ENCODE measurements at places on chromosomes 4 and X. TPM values are rescaled to one million over a fixed set of nuclear protein-coding genes. Genes with fewer than 3 reads are reported as not detected.

DNA sequence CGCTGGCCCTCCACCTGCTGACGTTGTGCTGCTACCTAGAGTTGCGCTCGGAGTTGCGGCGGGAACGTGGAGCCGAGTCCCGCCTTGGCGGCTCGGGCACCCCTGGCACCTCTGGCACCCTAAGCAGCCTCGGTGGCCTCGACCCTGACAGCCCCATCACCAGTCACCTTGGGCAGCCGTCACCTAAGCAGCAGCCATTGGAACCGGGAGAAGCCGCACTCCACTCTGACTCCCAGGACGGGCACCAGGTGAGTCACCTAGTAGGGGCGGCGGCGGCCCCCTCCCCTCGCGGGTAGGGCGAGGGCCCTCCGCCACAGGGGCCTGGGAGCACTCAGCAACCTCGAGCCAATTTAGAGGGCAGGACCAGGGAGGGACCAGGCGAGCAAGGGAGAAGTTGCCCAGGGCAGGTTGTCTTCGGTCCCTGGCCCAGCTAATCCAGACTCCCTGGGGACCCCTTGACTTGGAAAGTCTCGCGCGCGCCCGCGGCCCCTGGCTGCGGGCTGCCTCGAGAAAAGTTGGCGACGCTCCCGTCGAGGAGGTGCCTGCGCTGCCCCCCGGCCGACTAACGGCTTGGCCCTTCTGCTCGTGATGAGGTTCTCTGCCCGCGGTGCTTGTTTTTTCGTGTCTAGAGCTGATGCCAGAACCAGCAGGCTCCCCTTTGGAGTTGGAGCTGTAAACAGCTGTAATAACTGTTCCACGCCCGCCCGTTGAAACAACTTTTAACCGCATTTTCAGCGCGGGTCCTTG is 717 bp downstream of the EDA start:
- peak; percentile 66 for DNase-seq

- DNase-seq: no peak
Measured at GRCh38 chr4:123409334-123409733, 12.7 kb downstream of the SPRY1 start.

DNA sequence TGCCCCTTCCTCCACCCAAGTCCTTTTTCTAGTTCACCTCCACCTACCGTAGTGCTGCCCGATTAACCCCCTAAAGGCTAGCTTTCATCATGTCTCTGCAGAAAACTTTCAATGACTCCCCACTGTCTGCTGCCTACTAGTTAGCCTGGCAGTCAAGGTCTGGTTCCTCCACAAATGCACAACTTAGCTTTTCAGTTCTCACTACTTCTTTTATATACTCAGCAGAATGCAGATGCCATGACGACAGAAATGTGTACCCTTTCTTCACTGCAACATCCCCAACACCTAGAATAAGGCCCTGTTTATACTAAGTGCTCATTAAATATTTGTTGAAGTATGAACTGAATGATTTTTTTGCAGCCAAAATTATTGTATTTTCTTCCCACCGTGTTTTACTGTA is 30.9 kb upstream of the RASGEF1B start:
- DNase-seq: no peak

GRCh38 chr4:7344636-7345155 is 90.0 kb downstream of the PSAPL1 start:
- no peak for DNase-seq

GRCh38 chr4:175714686-175715085 is 97.4 kb downstream of the GPM6A start:
- no peak for DNase-seq

- DNase-seq: no peak
Measured at GRCh38 chr4:70734168-70734954, 12.6 kb downstream of the RUFY3 start.

- no peak for DNase-seq
Measured at GRCh38 chrX:16138108-16138427, 14.7 kb downstream of the GRPR start.

DNA sequence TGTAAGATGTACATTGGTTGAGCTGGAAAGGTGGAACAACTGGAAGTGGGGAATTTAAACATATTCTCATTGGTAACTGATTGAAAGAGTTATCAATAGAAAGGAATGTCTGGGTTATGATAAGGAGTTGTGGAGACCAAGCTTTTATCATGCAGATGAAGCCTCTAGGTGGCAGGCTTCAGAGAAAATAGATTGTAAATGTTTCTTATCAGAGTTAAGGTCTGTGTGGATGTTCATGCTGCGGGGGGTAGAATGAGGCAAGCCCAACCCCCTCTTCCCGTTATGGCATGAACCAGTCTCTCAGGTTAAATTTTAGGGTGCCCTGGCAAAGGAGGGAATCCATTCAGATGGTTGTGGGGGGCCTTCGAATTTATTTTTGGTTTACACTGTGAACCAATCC is 16.0 kb downstream of the ARSD start:
- DNase-seq: no peak

DNA sequence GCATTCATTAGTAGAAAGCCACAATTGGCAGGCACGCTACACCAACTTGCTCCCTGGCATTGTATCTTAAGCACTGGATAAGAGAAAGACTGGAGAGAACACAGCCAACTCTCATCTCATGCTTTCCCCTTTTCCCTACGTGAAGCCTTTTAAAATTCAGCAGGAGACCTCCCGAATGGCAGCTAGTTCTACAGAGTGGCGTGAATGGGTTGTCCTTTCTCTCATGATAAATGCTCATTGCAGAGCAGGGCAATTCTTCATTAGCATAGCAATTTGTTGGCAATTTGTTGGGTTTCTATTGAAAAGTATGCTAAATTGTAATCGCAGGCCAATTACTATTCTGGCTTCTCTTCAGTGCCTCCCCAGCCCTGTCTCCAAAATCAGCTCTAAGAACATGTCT is 48.0 kb downstream of the SEPTIN11 start:
- no peak for DNase-seq

DNA sequence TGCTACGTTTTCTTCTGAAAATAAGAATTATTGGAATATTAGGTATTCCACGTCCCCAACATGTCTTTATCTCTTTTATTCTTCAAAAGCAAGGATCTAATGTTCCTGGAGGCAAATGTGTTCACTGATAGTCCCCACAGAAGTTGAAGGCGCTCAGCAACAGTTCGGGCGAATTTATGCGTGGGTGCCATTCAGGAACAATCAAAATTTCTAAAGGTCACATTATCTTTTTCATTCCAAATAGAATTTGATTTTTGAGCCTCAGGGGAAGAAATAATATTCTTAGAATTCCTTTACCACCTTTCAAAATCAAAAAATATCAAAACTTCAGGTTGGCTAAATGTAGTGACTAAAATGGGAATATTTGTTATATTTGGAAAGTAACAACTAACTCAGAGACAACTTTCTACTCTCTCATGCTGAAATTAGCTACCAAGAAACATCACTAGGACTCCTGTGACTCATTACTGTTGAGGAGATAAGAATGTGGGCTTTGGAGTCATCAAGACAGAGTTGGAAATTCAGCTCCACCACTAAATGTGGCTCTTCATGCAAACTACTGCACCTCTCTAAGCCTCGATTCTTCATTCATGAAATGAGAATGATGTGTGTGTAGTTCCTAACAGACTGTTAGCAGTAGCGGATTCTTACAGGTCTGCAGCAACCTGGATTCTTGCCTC is 72.3 kb upstream of the KIT start:
- DNase-seq: no peak

- no peak for DNase-seq
Measured at GRCh38 chrX:43448688-43449087, 207.4 kb upstream of the MAOA start.

DNA sequence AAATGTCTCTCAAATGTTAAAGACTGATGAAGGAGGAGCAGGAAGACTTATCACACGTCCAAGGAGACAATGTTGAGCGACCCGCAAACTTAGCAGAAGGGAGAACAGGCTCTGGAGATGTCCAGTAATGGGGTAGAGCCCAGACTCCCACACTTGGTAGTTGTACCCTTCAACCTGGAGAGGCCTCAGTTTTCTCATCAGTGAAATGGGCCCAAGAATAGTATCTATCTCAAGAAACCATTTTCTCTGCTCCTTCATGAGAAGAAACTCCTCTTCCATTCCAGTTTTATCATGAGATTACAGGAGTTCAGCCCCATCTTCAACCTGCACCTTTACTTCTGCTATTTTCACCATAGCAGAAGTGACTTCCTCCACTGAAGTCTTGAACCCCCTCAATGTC is 169.9 kb downstream of the DHRSX start:
- DNase-seq: no peak

DNA sequence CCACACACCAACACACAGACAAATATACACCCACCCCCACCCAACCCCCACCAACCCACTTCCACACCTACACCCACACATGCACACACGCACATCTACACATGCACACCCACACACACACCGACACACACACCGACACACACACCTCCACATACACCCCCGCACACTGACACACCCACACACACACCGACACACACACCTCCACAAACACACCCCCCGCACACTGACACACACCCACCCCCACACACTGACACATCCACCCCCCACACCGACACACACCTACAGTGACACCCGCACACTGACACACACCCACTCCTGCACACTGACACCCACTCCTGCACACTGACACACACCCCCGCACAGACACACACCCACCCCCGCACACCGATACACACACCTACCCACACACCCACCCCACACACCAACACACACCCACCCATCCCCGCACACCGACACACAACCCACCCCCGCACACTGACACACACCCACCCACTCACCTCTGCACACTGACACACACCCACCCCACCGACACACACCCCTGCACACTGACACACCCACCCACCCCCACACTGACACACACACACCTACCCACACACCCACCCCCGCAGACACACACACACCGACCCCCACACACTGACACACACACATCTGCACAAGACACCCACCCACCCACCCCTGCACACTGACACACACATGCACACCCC is 31.1 kb downstream of the FGFRL1 start:
- no peak for DNase-seq

GRCh38 chr4:176307666-176307930 is 12.2 kb upstream of the SPCS3 start:
- no peak for DNase-seq

DNA sequence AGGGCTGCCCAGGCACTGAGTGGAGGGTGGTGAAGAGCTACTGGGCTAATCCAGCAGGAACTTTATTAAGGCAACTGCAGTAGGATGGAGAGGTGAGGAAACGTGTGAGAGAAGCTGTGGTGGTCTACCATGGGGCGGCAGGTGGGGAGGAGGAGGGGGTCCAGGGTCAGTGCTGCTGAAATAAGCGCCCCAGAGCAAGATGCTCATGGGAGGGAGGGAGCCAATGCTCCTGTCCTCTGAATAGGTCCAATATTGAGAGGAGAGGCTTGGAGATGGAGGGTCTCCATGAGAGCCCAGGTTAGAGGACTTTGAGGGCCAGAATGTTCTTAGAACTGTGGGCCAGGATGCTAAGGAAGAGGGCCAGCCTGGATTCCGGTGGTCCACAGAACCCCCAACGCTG is 35.2 kb downstream of the EVC start:
- no peak for DNase-seq

DNA sequence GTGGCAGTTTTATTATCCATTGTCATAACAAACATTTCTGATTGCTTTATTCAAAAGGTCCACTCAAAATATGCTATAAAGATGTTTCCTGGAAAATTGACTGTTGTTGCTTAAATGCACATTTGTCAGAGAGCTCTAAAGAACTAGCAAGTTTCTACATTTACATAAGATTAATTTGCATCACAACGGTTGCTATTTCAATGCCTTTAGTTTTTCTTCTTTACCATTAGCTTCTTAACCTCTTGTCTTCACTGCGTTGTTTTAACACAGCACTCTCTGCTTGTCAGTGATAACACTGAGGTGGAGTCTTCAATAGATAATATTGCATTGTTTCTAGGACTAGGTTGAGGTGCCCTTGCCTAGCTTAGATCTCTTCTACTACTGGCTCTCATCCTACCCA is 76.7 kb upstream of the GALNT7 start:
- no peak for DNase-seq

DNA sequence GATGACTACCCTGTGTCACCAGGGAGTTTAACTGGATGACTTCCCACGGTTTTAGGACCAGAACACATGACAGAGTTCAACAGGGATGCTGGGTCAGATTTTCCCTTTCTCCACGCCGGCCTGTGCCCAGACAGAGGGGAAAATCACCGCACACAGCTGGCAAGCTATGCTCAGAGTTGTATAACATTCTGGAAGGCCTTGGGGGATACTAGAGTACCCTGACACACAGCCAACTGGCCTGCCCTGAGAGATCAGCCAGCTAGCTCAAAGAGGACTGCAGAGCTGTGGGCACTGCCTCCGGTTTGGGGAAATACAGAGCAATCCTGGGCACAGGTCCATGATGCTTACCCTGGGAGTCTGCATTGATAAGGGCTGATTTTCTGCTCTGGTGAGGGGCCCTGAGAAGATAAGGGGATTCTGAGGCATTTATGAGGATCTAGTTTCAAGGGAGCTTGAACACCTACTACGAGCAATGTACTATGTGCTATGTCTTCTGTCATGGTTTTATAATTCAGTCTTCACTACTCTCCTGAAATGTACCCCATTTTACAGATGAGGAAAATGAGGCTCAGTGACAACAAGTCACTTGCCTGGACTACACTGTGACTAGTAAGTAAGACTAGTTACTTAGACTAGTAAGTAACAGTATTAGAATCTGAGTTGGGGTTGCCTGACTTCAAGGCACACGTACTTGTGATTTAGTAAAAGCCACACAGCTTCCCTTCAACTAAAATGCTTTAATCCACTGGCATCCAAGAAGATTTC is 14.7 kb downstream of the C4orf54 start:
- DNase-seq: peak; percentile 81

DNA sequence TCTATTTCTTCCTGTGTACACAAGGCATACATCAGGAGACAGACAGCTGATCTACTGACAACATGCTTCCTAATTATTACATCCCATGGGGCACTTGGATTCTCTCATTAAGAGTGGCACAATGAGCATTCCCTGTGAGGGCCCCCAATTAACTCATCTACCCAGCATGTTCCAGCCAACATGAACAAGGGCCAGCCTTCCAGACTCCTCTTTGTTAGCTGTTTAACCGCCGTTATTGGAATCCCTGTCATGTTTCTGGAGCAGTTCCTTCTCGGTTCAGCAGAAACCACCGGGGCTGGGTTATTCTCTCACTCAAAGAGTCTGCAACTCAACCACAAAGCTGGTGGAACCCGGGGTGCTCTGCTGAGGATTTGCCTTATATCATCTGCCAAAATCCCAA is 9.9 kb upstream of the GPM6B start:
- DNase-seq: no peak

DNA sequence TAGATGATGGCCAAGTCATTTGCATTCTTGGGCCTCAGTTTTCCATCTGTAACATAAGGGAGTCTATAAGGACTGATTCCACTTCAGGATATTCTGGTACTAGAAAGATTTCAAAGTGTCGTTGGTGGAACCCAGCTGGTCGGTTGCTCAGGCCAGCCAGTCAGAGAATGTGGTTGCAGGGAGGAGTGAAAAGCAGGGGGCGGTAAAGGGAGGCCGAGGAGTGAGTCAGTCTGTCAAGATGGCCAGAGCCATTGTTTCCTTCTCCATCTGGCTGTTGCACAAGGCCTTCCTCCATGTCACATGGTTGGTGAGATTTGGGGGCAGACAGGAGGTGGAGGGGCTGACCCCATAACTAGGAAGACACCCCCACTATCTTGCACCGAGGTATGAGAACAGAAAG is 38.2 kb downstream of the STARD8 start:
- peak; percentile 81 for DNase-seq

CPLX1 gene
- total RNA-seq: 1.7 TPM

CCKAR gene
- not detected for total RNA-seq

ETDA gene
- total RNA-seq: not detected

PRSS12 gene
- total RNA-seq: 1.3 TPM

CFAP99 gene
- total RNA-seq: not detected

NR0B1 gene
- total RNA-seq: not detected

RPS3A gene
- total RNA-seq: 5,269 TPM

GRIA3 gene
- 0.82 TPM for total RNA-seq

ZFP92 gene
- 1.9 TPM for total RNA-seq

BMPR1B gene
- 2.2 TPM for total RNA-seq

MUC7 gene
- total RNA-seq: not detected

Data from sigmoid colon (tissue), 7 donors.